ENCODE measurements at places on chromosomes 4 and X. TPM values are rescaled to one million over a fixed set of nuclear protein-coding genes. Genes with fewer than 3 reads are reported as not detected.

DNA sequence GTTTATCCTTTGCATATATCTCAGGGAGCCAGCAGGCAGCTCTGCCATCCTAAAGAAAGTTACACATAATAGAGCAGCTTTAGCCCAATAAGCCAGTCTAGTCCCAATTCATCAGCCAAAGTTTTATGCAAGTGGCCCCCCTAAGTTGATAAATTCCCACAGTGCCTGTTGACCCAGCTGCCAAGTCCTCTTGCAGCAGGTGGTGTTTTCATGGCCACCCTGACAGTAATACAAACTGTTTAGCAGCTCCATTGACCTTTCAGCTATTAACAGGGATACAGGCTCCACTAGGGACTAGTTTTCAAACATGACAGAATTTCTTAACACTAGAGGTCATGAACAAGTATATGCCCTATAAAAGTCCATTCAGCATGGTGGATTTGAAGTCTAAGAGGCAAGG, 77.5 kb downstream of the HHIP start:
- no peaks in the 10 kb centered on the region for H3K27me3 ChIP-seq
- peak; percentile 60 for DNase-seq
- peaks cover 15% of the 10 kb centered on the region for H3K4me1 ChIP-seq
- H3K27ac ChIP-seq, result peak overlapping the region; percentile 30
- no peak overlapping the region for H3K4me3 ChIP-seq
- H3K36me3 ChIP-seq, result no peaks in the 10 kb centered on the region

GRCh38 chr4:52568351-52568750, 90.8 kb downstream of the USP46 start:
- DNase-seq, result no peak
- H3K27me3 ChIP-seq, result no peaks in the 10 kb centered on the region
- no peak overlapping the region for H3K4me3 ChIP-seq
- no peaks in the 10 kb centered on the region for H3K36me3 ChIP-seq

GRCh38 chrX:154355776-154356140, 18.7 kb downstream of the FLNA start:
- H3K4me3 ChIP-seq, result no peak overlapping the region
- H3K27ac ChIP-seq, result no peak overlapping the region
- DNase-seq, result no peak
- H3K4me1 ChIP-seq, result no peaks in the 10 kb centered on the region
- H3K27me3 ChIP-seq, result no peaks in the 10 kb centered on the region
- H3K36me3 ChIP-seq, result no peaks in the 10 kb centered on the region

GRCh38 chr4:115687052-115687755, 573.8 kb upstream of the NDST4 start:
- no peak overlapping the region for H3K27ac ChIP-seq
- no peak for DNase-seq
- H3K4me3 ChIP-seq, result no peak overlapping the region
- H3K4me1 ChIP-seq, result no peaks in the 10 kb centered on the region

The FGF2 gene
- total RNA-seq, result 1.6 TPM
